Heart right ventricle (tissue), 16 donors: ENCODE measurements at places on chromosomes 3 and 15. TPM values are rescaled to one million over a fixed set of nuclear protein-coding genes. Genes with fewer than 3 reads are reported as not detected.

The NSUN3 gene
- polyA plus RNA-seq = 4.1 TPM

The THSD4 gene
- polyA plus RNA-seq = 20.8 TPM

DNA sequence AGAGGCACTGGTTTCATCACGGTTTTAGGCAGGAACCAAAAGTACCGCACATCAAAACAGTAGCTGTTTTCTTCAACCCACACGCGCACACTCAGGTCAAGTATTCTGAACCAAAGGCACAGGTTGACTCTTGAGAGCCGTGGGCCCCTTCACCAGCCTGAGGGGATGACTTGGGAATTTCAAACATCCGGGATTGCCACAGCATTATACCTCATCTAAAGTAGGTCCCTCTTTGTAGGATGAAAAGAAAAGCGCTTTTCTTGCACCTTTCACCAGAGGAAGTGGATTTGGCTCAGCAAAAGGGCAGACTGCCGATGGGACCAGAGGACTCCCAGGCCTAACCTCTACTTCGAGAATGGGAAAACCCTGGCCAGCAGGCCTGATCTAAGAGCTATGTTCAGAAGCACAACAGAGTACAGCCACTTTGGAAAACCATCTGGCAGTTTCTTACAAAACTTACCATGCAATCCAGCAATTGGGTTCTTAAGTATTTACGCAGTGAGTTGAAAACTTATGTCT, 88.2 kb upstream of the PROK2 start:
- no peak for DNase-seq

The MNS1 gene
- polyA plus RNA-seq = 0.88 TPM
